ENCODE measurements at places on chromosomes 16 and 17.

- DNase-seq, result no peak
Observed at GRCh38 chr17:36459601-36460000, 26.9 kb upstream of the ZNHIT3 start.

- no peak for DNase-seq
Observed at GRCh38 chr16:19236561-19237209, 48.8 kb upstream of the CLEC19A start.

- DNase-seq, result peak; percentile 85
Observed at GRCh38 chr17:29844339-29845048, 85.5 kb downstream of the SSH2 start.

- no peak for DNase-seq
Observed at GRCh38 chr17:46915596-46915995, 7.4 kb upstream of the GOSR2 start.

- no peak for DNase-seq
Observed at GRCh38 chr16:73206151-73206707, 158.3 kb upstream of the ZFHX3 start.

- peak; percentile 92 for DNase-seq
Observed at GRCh38 chr17:66904760-66905624, 59.5 kb upstream of the CACNG4 start.

DNA sequence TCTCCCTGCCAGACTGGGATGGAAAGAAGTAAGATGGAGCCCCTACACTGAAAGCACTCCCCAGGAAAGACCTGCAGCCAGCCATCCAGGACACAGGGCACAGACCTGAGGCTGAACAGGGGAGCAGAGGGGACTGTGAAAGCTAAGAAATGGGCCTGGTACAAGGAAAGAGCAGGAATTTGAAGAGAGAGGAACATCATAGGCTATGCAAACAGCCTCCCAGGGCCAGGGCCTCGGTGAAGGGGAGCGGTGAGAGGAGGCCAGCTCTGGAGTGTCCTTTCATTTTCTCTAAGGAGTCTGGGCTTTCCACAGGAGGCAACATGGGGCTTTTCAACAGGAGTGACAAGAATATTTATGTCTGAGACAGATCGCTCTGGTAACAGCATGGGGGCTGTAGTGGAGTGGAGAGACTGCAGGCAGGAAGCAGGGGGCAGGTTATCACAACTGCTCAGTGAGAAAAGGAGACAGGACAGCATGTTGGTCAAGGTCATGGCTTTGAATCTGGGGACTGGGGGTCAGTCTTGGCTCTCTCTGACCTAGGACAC lies 50.1 kb downstream of the TOM1L2 start:
- peak; percentile 69 for DNase-seq

DNA sequence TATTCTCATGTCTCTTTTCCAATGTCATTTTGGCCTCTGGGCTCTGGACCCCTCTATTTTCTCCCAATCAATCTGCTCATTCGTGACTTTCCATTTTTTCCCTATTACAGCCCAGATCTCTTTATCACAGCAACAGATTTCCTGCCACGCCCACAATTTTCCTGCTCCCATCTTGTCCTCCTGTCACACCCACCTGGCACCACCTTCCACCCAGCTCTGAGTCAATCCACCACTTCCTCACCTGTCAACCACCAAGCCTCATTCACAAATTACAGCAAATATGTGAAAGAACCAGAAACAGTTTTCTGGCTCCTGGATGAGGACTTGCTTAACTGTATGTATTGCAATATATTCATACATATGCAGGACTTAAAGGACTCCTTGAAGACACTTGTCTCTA lies 311.3 kb downstream of the GRIN2A start:
- DNase-seq, result no peak

DNA sequence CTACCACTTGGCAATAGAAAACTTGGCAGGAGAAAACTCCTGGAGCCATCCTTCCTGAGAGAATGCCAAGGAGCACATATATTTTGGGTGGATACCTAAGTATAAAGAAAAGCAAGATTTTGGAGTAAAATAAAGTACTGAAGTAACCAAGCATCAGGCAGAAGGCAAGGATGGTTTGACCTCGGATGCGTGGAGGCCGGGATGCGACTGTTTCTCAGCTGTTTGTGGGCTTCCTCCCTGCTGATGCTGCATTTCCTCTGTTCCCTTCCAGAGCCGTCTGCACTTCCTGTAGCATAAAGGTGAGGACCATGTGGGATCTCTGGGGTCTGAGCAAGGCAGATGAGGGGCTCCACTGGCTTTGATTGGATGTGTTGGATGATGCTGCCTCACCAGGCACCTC lies 5.5 kb upstream of the TCF25 start:
- no peak for DNase-seq

DNA sequence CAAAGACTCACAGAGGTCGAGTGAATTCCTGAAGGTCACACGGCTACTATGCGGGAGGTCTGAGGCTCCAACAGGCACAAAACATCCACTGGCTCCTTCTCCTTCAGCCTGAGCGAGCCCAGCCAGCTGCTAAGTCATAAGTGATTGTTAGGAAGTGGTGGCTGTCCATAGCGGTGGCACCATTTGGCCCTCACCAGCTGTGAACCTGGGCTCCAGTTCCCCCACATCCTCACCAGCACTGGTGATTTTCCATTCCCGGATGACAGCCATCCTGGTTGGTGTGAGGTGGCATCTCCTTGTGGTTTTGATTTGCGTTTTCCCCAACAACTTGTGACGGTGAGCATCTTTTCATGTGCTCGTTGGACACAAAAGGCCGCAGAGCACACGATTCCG lies 302.8 kb downstream of the FOXL1 start:
- no peak for DNase-seq

DNA sequence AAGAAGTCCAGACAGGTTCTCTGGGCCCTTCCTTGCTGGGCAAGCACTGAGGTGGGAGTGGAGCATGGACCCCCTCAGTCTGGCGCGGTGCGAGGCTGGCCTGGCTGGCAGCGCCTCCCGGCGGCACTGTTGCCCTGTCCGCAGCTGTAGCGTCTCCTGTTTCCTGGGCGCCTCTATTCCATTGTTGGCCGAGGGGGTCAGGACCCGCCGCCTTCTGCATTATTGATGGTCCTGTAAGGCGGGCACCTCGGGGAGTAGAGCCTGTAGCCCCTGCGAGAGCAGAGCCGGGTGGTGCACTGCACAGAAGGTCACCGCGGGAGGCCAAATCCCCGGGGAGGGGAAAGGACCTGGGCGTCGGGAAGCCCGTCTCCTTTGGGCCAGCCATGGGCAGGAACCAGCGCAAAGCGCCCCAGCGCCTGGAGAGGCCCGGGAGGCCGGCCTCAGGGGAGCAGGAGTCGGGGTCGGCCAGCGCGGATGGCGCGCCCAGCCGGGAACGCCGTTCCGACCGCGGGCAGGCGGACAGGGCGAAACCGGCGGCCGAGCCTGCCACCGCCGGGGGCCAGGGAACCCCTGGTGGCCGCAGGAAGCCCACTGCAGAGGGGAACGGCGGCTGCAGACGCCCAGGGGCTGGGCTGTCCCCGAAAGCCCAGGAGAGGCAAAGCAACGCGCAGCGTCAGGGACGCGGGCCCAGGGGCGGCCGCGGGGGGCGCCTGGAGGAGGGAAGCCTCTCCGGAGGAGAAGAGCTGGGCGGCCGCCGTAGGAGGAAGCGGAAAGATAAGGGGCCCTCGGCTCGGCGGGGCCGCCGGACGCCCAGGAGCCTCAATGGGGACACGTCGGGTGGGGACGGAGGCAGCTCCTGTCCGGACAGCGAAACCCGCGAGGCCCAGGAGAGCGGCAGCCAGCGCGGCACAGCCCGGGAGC lies at the start of gene MYO15B:
MYO15B (plus strand) TSS at position 126 of the 921 bp plus-strand sequence; CDS start at position 384, 258 bp downstream.
- DNase-seq, result peak; percentile 79

- DNase-seq, result no peak
Observed at GRCh38 chr16:49681217-49681883, 174.6 kb downstream of the ZNF423 start.

- DNase-seq, result no peak
Observed at GRCh38 chr16:68999114-68999513, 106.3 kb upstream of the HAS3 start.

DNA sequence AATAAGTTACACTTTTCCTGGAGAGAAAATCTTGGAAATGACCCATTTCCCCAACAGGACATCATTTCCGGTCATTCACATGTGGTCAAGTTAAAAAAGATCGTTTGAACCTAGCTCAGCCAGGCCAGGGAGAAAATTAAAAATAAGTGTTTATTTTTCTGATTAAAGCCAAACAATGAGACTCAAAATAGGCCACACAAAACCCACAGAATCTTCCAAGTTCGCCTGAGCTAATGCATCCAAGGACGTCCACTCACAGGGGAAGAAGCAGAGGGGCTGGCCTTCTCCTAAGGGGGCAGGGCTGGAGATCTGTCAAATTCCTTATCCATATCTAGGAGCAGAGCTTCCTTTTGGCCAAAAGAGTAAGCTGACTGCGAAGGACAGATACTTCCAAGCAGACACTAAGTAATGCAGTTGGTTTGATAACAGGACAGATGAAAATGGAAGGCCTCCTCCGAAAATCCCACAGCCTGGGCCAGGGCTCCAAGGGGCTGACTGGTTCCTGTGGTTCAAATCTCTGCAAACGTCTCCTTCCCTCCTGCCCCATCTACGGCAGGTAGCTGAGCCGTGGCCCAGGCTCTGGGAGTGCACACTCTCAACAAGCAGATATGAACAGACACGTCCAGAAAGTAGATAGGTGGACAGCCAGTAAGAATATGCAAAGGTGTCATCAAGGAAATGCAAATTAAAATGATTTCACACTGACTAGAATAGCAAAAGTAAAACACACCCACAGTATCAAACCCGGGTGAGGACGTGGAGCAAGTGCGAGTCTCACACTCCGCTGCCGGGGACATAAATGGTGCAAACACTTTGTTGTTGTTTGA lies 98.5 kb downstream of the MRM3 start:
- DNase-seq, result no peak

- no peak for DNase-seq
Observed at GRCh38 chr17:13694934-13695333, 93.2 kb upstream of the HS3ST3A1 start.

- peak; percentile 72 for DNase-seq
Observed at GRCh38 chr17:63622574-63623390, 565 bp downstream of the MAP3K3 start.

DNA sequence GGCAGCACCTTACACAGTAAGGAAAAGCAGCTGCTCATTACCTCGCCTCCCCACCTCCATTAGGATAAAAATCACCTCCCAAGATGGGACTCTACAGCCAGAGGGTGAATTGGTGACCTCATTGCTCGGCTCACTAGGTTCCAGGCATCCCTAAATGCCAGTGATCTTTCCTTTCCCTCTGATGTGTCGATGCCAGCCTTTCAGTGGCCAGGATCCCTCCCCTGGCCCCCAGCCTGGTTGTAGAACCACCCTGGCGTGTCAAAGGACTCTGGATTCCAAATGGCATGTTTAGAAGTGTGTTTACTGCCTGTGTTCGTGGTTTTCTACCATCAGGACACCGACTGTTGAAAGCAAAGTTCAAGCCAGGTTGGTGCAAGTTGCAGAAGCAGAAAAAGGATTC lies 72.1 kb upstream of the LYRM9 start:
- no peak for DNase-seq

DNA sequence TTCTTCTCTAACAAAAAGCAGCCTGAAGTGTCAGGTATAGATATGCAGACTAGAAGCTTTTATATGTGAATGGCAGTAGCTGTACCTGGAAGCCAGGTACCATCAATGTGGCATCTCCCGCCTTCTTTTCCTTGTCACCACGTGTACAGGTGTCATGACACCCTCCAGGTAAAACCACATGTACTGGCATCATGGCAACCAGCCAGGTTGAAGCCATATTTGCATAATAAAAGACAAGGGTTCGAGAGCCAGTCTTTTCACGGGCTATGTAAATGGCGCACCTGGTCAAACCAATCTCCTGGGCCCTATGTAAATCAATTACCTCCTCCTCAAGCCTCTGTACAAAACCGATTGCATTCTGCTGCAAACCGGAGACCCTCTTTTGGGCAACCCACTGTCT lies 541.3 kb downstream of the CDH11 start:
- DNase-seq, result peak; percentile 20

DNA sequence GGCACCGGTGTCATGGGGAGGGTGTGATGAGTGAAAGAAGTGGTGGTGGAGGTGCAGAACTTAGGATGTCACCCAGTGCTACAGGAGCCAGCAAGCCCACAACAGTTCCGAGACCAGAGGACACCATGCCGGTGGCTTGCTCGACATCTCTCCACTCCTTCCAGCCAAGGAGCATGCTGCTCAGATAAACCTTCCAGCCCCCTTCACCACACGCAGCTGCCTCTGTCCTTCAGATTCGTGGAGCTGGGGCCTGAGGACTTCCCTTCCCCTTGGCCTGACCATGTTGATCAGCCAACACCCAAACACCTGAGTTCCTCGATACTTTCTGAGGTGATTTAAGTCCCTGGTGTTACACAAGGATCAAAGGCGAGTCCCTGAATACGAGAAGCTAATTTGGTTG lies 188.8 kb upstream of the FOXF1 start:
- no peak for DNase-seq

DNA sequence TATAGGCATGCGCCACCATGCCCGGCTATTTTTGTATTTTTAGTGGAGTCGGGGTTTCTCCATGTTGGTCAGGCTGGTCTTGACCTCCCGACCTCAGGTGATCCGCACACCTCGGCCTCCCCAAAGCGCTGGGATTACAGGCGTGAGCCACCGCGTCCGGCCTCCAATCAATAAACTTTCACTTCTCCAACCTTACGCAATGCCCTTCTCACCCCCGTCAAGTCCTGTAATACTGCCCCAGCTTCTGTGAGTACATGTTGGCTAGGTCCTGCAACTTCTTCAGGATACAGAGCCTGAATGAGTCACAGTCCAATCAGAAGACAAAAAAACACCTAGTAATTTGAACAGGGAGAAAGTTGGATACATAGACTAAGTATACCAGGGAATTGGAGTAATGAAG lies 47.1 kb upstream of the PHOSPHO1 start:
- no peak for DNase-seq

DNA sequence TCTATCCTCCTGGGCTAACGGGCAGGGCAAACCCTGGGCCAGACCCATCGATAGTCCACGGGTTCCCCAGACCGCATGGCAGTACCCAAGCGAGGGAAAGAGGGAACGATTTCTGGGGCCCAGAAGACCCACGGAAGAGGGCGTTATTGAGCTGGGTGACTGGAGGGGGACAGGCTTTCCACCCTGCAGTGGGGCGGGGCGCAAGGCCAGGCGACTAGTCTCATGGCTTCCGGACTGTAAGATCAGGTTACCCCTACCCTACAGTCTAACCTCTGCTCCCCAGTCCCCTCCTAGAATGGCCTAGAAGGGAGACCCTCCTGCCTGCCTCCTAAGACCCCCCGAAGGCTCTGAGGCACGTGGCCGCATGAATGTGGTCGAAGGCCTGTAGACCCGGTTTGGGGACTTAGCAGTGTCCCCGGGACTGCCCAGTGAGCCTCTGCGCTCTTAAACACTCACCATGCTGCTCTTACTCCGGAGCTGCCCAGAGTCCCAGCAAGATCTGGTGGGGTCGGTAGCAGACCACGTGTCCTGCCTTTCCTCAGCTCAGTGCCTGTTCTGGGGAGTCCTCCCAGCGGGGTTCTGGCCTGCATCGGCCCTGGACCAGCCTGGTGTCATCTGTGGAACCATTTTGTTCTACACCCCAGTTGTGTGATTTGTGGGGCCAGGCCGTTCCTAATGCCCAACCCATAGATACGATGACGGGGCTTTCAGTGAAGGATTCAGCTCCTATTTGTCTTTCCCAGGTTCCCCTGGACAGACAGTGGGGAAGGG lies 13.2 kb upstream of the AURKB start:
- DNase-seq, result peak; percentile 68

GRCh38 chr16:57013229-57013628 lies 23.9 kb downstream of the NLRC5 start:
- no peak for DNase-seq

GRCh38 chr16:62190426-62190825 lies 154.2 kb upstream of the CDH8 start:
- peak; percentile 63 for DNase-seq

GRCh38 chr17:67132366-67132765 lies 88.0 kb downstream of the CACNG1 start:
- peak; percentile 98 for DNase-seq

- DNase-seq, result no peak
Observed at GRCh38 chr17:79740413-79740812, 9.7 kb downstream of the ENPP7 start.
